ENCODE measurements at places on chromosomes 16 and 17.

DNA sequence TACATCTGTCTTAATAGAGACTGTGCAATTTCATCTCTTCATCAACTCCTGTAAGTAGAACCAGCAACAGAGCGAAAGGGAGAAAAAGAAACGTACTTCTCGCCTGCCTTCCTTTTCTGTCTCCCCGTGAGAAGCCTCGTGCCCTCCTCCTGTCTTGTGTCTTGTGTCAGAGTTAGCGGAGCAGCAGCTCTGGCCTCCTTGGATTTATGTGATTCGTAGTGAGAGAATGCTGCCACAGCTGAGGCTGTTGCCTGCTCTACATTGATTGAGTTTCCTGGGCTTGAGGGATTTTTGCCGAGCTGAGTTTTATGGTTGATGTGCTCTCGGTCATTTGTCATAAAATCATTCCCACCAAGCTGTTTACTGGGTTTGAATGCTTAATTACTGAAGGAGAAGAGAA lies 579.1 kb upstream of the RBFOX1 start:
- no peak for DNase-seq

DNA sequence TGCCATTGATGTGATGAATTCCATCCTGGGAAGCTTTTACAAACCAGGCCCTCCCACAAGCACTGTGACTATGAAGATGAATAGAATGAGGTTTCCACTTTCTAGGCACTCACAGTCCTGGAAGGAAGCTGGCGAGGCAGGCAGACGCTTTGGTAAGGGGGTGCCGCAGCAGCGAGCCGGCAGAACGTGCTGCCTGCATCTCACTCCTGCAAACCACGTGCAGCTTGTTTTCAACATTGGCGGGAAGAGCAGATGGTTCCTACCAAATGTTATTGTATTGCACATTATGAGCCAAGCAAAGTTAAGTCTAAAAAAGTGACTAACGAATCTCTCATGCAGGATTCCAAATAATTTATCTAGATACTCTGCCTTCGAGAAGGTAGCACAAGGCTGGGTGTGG lies 3.7 kb upstream of the DNAI2 start:
- DNase-seq = no peak

DNA sequence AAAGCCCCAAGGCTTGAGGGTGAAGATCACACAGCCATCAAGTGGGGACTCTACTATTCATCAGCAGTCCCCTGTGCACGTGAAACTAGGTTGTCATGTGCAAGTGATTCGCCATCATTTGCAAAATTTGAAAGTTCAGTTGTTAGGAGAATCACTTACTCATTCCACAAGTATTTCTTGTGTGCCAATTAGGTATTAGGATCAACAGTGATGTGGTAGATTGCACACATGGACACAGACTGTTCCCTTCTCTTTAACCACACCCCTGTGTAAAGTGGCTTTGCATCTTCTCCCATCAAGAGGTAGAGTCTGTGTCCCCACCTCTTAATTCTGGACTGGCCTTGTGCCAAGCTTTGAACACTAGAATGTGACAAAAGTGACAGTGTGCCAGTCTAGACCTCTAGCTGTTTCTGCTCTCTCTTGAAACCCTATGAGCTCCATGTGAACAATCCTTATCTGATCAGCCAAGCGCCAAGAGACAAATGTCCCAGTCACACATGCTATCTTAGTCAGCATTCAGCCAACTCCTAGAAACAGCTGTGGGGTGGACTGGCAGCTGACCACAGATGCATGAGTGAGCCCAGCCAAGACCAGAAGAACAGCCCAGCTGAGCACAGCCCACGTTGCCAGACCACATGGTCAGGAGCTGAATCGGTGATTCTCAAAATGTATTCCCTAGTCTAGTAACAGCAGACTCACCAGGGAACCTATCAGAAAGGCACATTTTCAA lies 31.5 kb upstream of the SHISA9 start:
- no peak for DNase-seq

- DNase-seq = no peak
Observed at GRCh38 chr16:11740567-11740966, 2.1 kb downstream of the TXNDC11 start.

DNA sequence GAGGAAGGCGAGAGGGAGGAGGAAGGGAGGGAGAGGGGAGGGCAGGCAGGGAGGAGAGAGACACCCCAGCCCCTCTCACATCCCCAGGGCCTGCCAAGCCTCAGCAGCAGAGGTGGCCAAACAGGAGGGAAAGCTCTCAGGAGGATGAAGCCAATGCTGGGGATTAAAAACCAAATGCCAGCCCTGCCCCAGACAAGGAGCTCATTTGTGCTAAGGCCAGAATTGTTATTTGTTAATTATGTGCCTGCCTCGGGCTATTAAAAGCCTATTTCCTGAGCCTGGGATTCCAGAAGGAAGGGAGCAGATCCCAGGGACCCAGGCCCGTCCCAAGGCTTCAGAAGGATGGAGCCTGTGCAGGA lies 27.9 kb upstream of the GINS2 start:
- DNase-seq = no peak

DNA sequence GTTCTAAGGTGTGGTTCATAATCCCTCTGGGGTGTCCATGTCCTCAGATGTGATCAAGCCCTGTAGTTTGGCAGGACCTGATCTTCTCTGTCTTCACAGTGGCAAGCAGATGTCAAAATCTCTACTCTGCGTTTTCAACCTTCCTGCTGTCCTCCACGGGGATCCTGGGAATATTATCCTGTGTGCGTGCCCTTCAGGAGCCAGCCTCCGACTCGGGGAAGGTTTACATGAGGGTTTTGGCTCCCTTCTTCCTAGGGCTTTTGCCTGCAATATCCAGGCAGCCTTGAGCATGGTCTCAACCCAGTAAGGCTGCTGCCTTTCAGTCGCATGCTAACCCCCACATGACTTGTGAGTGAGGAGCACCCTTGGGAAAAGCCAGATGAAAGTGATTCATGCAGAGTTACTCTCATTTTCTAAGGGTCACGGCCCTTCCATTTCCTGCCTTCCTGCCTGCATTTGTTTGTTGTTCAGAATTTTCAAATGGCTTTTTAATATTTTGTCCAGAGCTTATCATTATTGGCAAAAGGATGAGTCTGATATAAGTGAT lies 202.2 kb upstream of the CHMP6 start:
- peak; percentile 54 for DNase-seq

DNA sequence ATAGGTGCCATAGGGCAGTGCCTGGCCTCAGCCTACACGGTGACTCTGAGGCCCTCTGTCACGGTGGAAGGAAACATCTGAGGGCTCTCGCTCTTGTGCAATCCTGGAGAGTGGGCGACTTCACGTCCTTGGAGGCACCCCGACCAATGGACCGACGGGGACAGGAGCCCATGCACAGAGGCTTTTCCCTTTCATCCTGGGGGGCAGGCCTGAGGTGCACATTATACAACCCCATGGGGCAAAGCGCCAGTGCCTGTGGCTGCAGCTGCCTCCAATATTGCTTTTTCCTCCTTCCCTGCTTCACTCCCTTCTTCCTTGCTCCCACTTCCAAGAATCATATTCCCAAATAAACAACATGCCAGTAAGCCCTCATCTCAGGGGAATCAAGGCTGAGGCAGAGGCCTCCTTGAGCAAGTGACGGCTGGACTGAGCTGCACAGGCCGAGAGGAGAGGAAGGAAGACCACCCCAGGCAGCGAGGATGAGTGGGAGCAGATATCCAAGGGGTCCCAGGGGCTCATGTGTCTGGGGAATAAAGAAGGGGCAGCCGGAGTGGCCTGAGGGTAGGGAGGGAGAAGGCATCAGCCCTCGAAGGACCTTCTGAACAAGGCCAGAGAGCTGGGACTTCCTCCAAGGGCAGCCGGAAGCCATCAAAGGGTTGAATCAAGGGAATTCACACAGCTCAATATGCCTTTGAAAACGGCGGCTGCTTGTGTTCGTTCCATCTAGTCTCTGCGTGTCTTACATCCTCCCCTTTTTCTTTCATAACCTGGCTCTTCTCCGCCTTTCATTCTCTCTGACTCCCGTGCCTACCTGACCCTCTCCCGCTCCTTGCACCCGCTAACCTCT lies 42.6 kb upstream of the RPL38 start:
- DNase-seq = no peak

DNA sequence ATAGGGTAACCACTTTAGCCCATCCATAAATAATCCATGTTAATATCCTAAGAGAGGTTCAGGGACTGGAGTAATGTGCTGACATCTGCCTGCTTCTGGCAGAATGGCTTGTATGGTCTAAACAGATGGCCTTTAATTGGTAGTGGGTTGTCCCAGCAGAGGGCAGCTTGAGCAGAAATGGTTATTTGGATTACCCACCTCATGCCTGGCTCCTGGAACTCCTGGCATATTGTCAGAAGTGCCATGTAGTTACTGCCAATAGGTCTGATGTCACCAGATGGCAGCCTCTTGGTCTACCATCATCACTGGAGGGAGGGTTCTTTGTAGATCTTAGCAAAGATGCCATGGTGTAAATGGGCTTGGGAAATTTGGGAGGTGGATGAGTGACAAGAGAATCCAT lies 157.5 kb upstream of the SOX9 start:
- DNase-seq = no peak

DNA sequence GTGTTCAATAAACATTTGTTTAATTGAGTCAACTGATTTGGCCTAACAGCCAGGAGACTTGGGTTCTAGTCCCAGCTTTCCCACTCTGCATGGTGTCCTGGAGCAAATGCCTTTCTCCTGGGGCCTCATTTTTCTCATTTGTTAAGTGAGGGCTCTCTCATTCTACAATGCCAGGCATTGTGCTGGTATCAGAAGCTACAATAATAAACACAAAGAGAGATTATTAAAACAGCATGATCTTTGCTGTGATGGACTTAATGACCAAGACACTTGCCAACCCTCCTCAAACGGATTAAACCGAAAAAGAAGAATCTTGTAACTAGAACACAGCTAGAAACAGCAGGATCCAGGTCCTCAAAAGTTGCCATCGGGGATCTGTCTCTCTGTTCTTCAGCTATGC lies 4.8 kb upstream of the VAMP2 start:
- DNase-seq = no peak

GRCh38 chr16:27862953-27863352 lies 200.6 kb downstream of the GSG1L start:
- DNase-seq = no peak

- DNase-seq = no peak
Observed at GRCh38 chr16:30064729-30065101, 845 bp upstream of the ALDOA start.

- DNase-seq = peak; percentile 66
Observed at GRCh38 chr16:29820730-29821642, 724 bp downstream of the MVP start.

GRCh38 chr17:46061435-46061834 lies 62.4 kb downstream of the STH start:
- no peak for DNase-seq

GRCh38 chr17:49850772-49851386 lies 3.0 kb upstream of the TAC4 start:
- DNase-seq = no peak

DNA sequence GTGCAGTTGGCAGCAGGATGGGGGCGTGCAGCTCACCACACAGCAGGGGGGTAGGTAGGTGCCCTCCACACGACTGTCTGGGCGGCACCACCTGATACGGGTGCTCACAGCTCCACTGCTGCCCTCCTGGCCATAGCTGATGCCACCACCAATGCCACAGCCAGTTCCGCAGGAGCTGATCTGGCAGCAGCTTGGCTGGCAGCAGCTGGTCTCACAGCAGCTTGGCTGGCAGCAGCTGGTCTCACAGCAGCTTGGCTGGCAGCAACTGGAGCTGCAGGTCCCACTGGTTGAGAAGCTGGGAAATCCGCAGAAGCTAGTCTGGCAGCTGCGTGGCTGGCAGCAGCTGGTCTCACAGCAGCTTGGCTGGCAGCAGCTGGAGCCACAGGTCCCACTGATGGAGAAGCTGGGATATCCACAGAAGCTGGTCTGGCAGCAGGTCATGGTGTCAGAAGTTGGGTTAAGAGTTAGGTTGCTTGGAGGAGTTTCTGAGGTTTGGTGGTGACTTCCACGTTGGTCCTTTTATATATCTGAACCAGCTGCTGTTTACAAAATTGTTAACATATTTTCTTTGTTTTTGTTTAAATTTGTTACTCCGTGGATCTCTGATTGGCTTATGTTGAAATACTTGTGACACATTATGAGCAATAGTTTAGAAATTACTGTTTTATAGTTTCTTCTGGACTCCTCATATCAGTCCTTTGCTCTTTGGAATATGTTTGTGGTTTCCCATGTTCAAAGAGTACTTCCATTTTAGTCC lies at the start of gene KRTAP1-5:
Gene KRTAP1-5 (minus strand): TSS at position 494 of the 757 bp plus-strand sequence. CDS start 53 bp downstream, at position 441.
- DNase-seq = no peak

DNA sequence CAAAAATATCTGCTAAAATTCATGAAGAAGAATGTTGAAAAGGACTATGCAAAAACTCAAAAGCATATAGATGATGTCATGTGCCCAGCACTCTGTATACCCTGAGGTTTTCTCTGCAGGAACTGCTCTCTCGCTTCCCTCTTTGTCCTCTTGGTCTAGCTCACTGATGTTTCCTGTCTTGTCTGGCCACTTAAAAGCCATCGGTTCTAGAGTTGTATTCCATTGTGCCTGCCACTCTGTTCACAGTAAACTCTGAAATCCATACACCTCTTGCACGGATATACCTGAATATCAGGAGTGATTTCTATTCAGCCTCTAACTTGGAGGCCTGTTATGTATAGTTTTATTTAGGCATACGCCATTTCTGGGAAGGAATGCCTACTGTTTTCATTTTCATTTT lies 101.0 kb upstream of the CNTNAP4 start:
- no peak for DNase-seq

DNA sequence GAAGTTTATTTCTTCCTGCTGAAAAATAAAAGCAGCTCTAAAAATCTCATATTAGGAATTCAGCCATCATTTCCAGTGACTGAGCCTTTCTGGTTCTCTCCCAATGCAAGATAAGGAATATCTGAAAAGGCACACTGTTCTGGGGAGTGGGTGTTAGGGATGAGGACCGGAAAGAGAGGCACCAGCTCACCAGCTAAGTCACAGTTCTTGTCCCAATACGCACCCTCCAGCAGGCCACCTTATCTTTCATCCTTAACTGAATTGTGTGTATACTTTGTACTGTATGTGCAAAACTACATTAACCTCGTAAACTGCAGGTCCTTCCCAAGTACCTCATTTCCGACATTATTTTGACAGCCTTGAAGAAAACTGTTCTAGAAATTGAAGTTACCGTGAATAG lies 11.0 kb downstream of the AMFR start:
- no peak for DNase-seq

GRCh38 chr16:53518550-53519416 lies 15.8 kb upstream of the AKTIP start:
- peak; percentile 94 for DNase-seq

- DNase-seq = no peak
Observed at GRCh38 chr17:32741381-32741780, 135.5 kb downstream of the MYO1D start.

- DNase-seq = no peak
Observed at GRCh38 chr17:73947281-73947965, 256.1 kb upstream of the RPL38 start.

DNA sequence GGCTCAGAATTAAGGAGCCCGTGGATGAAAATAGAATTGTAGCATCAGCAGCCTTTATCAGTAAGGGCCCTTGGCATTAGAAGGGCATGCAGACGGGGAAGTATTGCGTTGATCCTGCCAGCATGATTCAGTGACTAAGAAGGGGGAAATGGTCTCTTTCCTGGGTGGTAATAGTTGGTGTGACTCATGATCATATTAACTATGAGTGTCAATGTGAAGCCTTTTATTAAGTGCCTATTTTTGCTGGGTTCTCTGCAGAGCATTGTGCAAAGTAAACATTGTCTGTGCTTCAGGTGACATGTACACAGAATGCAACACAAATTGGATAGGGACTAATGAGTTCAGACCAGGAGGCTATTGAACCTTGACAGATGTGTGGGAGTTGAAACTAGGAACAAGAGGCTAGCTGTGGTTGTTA lies 24.5 kb downstream of the RCVRN start:
- no peak for DNase-seq

All from activated CD4-positive, alpha-beta T cell treated with anti-CD3 and anti-CD28 coated beads, Interleukin-2, Interleukin-6, amounts not matched to agents 100 ng/mL and 50 ng/mL, durations not matched to agents 16 hours and 8 hours (primary cell).